SK-N-DZ (cell line): ENCODE measurements at places on chromosomes 3 and 15.

- DNase-seq = no peak
Observed at GRCh38 chr3:177647876-177648275, 450.6 kb upstream of the TBL1XR1 start.

GRCh38 chr3:71050166-71050537 is 533.4 kb downstream of the FOXP1 start:
- DNase-seq = no peak

GRCh38 chr3:52490939-52491526 is 4.1 kb upstream of the STAB1 start:
- no peak for DNase-seq

GRCh38 chr15:80817901-80818300 is 38.7 kb downstream of the CEMIP start:
- DNase-seq = no peak

DNA sequence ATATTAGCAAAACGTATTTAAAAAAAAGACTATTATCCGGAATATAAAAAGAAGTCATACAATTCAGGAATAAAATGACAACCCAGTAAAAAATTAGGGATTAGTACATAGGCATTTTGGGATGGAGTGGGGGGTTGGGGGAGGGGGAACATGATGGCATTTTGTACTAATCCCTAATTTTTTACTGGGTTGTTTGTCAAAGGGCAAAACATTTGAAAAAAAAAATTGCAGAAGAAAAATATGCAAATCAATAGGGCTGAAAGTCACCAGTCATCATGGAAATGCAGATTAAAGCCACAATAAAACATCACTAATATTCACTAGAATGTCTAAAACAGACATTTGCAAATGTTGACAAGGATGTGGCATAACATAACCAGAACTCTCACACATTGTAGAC is 82.5 kb downstream of the RPL22L1 start:
- DNase-seq = no peak

GRCh38 chr15:43749690-43750345 is 3.6 kb downstream of the PDIA3 start:
- DNase-seq = no peak

- no peak for DNase-seq
Observed at GRCh38 chr3:188533612-188534357, 379.8 kb downstream of the LPP start.
